ENCODE measurements at places on chromosomes 3 and 15.

- no peak for DNase-seq
Observed at GRCh38 chr15:39260391-39260790, 320.5 kb upstream of the THBS1 start.

GRCh38 chr3:21067031-21067813, 683.8 kb downstream of the ZNF385D start:
- DNase-seq = no peak

GRCh38 chr15:27955087-27955486, 144.0 kb downstream of the OCA2 start:
- DNase-seq = no peak

DNA sequence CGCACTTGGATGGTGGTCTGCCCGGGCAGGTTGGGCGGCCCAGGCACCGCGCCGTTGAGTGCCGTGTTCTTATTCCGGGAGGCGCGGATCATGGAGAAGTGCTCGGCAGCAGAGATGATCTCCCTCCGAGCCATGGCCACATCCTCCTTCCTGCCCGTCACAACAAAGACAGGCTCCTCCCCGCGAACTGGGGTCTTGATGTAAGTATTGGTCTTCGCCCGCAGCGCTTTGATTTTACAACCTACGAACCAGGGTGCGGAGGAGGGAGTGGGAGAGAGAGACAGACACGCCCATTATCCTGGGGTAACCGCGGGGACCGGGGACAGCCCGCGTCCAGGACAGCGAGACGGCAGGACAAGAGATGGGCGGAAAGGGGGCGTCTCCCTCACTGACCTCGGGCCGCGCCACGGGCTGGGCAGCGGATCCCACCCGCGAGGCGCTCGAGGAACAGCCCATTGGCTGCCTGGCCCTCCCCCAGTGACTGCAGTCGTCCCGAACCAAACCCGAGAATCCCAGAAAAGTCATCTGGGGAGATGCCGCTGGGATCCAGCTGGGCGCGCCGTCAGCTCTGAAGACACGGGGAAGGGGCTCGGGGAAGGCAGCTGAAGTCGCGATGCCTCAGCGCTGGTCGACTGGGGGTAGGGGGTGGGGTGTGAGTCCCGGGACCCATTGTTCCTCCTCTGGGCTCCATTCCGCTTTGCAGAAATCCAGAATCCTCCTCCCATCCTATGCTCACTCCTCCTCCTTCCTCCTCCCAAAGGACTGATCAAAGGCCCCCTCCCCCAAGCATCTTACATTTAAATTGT, 1.2 kb downstream of the MEX3B start:
- DNase-seq = no peak

- no peak for DNase-seq
Observed at GRCh38 chr3:133833880-133834620, 28.4 kb downstream of the SRPRB start.

- DNase-seq = no peak
Observed at GRCh38 chr3:31041161-31041978, 146.9 kb upstream of the GADL1 start.

Data from stimulated activated CD4-positive, alpha-beta T cell treated with anti-CD3 and anti-CD28 coated beads, Interleukin-1b, Interleukin-23, amount 100 ng/mL, for 1 hour (primary cell).